Pericardium fibroblast (primary cell): ENCODE measurements at places on chromosomes 4 and X. TPM values are rescaled to one million over a fixed set of nuclear protein-coding genes. Genes with fewer than 3 reads are reported as not detected.

The ENPEP gene
- total RNA-seq: 0.43 and 2.7 TPM in 2 replicates

The EFNB1 gene
- total RNA-seq: 60.7 and 74.6 TPM in 2 replicates

The NXT2 gene
- total RNA-seq: 8.9 and 9.3 TPM in 2 replicates

The TAF9B gene
- 9.5 and 18.1 TPM in 2 replicates for total RNA-seq

The YTHDC1 gene
- 22.7 and 33.6 TPM in 2 replicates for total RNA-seq

The GPR143 gene
- total RNA-seq: 0.26 and 2.0 TPM in 2 replicates

The DNAAF6 gene
- not detected in 2 replicates for total RNA-seq
